ENCODE measurements at places on chromosomes 1 and 21. TPM values are rescaled to one million over a fixed set of nuclear protein-coding genes. Genes with fewer than 3 reads are reported as not detected.
A peak's percentile ranks its signal among the peaks of the same experiment; 100 is the strongest.

IKBKE gene
- total RNA-seq, result 5.0 TPM

LCE1D gene
- total RNA-seq, result not detected

- no peak overlapping the region for H3K27ac ChIP-seq
- no peak overlapping the region for H3K4me3 ChIP-seq
- H3K27me3 ChIP-seq, result no peaks in the 10 kb centered on the region
- H3K4me1 ChIP-seq, result no peaks in the 10 kb centered on the region
Observed at GRCh38 chr1:7536891-7537591, 234.1 kb upstream of the VAMP3 start.

KIAA0040 gene
- 9.2 TPM for total RNA-seq

DNA sequence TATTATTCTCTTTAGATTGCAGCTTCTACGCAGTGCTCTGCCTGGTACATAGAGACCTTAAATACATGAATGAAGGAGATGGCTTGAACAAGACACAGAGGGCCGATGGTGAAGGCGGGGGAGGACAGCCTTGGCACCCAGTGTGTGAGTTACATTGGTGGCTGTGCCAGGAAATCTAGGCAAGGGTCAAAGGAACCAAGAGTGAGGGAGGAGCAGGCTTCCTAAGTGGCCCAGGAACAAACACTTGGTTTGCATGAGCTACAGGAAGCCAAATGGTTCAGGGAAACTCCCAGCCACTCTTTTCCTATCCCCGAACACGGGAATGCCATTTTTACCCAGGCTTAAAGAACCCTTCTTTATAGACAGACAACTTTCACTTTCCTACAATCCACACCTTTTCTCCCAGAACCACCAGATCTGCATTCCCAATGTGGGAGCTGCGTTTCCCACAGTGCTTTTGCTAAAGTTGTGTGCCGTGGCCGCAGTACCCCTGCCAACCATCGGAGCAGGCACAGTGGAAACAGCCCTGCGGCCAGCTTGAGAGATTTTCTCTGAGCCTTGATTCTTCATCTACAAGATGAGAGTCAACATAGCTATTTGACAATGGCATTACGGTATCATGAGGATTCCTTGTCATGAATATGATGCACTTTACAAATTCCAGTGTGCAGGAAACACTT lies 3.5 kb upstream of the CLEC20A start:
- H3K4me1 ChIP-seq, result peaks cover 4% of the 10 kb centered on the region
- H3K27me3 ChIP-seq, result peaks cover 21% of the 10 kb centered on the region
- no peak overlapping the region for H3K27ac ChIP-seq
- H3K4me3 ChIP-seq, result no peak overlapping the region
- H3K36me3 ChIP-seq, result no peaks in the 10 kb centered on the region

DNA sequence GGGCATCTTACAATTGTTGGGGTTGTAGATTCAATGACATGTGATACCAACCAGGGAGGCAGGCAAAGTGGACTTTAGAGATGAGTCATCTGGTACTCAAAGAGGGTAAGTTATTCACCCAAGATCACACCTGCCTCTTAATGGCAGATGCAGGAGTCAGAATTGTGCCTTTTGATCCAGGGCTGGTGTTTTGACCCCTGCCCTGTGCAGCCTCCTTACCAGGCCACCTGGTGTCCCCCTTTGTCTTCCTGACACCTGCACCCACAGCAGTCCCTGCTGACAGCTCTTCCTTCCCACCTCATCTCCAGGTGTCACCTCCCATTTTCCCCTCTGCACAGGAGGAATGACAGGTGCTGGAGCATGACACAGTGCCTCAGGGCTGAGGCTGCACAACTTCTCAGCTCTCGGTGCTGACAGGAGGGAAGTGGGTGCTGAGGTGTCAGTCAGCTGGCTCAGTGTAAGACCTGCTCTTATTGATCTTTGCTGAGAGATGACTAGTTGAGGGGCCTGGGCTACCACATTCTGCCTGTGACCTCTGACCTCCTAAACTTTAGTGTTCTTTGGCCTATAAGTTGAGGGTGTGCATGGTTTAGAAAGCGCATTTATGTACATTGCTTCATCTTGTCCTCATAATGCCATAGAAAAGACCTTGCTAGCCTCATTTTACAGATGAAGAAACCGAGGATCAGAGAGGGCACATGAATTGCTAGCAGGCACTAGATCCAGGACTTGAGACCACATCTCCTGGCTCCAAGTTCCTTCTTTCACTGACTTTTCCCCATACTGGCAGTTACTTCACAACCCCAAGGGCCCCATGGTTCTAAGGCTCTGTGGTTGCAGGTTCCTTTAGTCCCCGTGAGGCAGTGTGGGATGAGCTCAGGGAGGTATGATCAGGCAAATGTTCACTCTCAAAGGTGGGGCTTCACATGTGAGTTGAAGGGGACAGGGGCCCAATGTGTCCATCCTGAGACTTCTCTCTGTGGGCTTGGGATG lies 31.3 kb downstream of the CACNA1E start:
- H3K36me3 ChIP-seq, result no peaks in the 10 kb centered on the region
- H3K27me3 ChIP-seq, result peaks cover 71% of the 10 kb centered on the region
- no peak overlapping the region for H3K4me3 ChIP-seq
- DNase-seq, result no peak
- no peak overlapping the region for H3K27ac ChIP-seq

GRCh38 chr1:194339471-194339870 lies 1153.1 kb upstream of the B3GALT2 start:
- H3K36me3 ChIP-seq, result no peaks in the 10 kb centered on the region
- H3K4me3 ChIP-seq, result no peak overlapping the region
- no peaks in the 10 kb centered on the region for H3K4me1 ChIP-seq
- no peak overlapping the region for H3K27ac ChIP-seq
- H3K27me3 ChIP-seq, result no peaks in the 10 kb centered on the region

GRCh38 chr1:121516234-121516967 lies 331.6 kb downstream of the SRGAP2C start:
- H3K4me1 ChIP-seq, result no peaks in the 10 kb centered on the region
- H3K4me3 ChIP-seq, result no peak overlapping the region
- H3K27me3 ChIP-seq, result no peaks in the 10 kb centered on the region
- H3K27ac ChIP-seq, result no peak overlapping the region
- H3K36me3 ChIP-seq, result no peaks in the 10 kb centered on the region

- peaks cover 73% of the 10 kb centered on the region for H3K27me3 ChIP-seq
- H3K4me3 ChIP-seq, result no peak overlapping the region
- H3K36me3 ChIP-seq, result no peaks in the 10 kb centered on the region
- DNase-seq, result no peak
Observed at GRCh38 chr1:39269791-39270342, 65.4 kb downstream of the MACF1 start.

DNA sequence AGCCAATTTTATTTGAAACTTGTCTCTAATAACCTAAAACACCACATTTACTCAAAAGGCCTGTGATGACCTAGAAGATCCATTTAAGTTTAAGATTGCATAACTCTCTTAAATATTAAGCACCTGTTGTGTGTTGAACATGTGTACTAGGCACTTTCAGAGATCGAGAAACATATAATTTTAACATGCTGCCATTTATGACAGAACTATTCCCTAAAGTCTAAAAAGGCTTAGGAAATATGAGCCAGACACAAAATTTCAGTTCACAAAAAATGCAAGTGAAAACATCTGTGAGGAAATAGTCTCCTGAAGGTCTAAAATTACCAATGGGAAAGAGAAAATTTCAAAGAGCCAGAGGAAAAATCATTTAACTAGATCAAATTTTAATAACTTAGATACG lies 37.7 kb downstream of the CEP170 start:
- H3K4me1 ChIP-seq, result no peaks in the 10 kb centered on the region
- no peak for DNase-seq
- no peak overlapping the region for H3K27ac ChIP-seq
- peaks cover 70% of the 10 kb centered on the region for H3K36me3 ChIP-seq
- H3K27me3 ChIP-seq, result no peaks in the 10 kb centered on the region

DNA sequence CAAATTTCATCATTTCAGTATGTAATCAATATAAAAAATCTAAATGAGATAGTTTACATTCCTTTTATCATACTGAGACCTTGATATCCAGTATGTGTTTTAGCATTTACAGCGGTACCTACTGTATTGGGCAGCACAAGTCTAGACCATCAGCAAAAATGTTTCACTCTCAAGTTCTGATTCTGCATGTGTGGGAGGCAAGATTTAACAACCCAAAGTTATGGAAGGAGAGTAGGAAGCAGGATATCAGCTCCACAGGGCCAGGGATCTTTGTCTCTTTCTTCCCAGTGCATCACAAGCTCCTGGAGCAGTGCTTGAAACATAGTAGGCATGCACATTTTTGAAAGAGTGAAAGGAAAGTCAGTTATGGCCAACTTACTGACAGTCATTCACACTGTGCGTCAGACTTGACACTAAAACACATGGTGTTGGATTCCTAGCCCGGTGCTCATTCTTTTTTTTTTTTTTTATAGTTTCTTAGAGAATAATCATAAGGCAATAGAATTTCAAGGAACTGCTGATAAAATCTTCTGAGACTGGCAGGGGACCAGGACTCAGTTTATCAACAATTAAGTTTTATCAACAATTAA lies 6.1 kb downstream of the TENT5C start:
- H3K27me3 ChIP-seq, result peaks cover 17% of the 10 kb centered on the region
- no peaks in the 10 kb centered on the region for H3K36me3 ChIP-seq
- DNase-seq, result peak; percentile 11
- H3K27ac ChIP-seq, result no peak overlapping the region
- peaks cover 13% of the 10 kb centered on the region for H3K4me1 ChIP-seq
- H3K4me3 ChIP-seq, result no peak overlapping the region

DNA sequence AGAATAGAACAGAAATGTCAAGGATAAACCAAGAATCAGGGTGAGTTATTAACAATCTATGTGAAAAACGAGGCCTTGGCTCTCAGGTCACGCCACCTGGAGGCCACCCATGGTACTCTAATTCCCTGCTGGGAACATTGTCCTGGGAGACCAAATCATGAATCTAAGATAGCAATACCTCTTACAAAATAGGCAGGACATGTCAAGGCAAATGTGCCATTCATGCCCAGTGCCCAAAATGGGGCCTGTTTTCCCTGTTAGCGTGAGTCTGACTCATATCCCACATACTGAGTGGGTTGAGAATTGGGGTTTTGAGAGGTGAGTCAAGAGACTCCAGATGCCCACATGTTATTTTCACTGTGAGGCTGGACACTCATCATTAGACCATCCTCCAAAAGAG lies 380.8 kb downstream of the HHIPL2 start:
- H3K4me1 ChIP-seq, result no peaks in the 10 kb centered on the region
- no peak overlapping the region for H3K4me3 ChIP-seq
- H3K36me3 ChIP-seq, result no peaks in the 10 kb centered on the region
- no peaks in the 10 kb centered on the region for H3K27me3 ChIP-seq
- peak; percentile 87 for DNase-seq

DNA sequence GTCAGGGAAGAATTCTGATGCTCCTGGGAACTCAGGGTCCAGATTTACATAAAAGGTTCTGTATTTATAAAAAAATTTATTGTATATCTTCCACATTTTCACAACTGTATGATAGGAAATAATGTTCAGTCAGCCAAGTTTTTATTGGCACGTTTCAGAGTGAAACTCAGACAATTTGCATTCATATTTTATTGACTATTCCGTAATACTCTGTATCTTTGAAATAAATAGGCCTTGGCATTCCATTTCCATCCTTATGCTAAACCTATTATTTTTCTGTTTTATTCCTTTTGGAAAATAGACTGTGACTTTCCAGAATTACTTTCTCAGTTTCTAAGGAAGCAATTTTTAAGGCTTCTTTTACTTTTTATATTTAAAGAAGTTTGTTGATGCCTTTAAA lies 329.0 kb downstream of the OLFM3 start:
- no peak overlapping the region for H3K4me3 ChIP-seq
- no peaks in the 10 kb centered on the region for H3K36me3 ChIP-seq
- no peaks in the 10 kb centered on the region for H3K4me1 ChIP-seq
- H3K27ac ChIP-seq, result no peak overlapping the region
- H3K27me3 ChIP-seq, result no peaks in the 10 kb centered on the region

KMO gene
- total RNA-seq, result not detected

CHIA gene
- total RNA-seq, result not detected

GRCh38 chr1:46300673-46301405 lies 2.6 kb downstream of the LRRC41 start:
- H3K27me3 ChIP-seq, result no peaks in the 10 kb centered on the region
- no peak for DNase-seq
- peak overlapping the region; percentile 100 for H3K27ac ChIP-seq
- H3K36me3 ChIP-seq, result peaks cover 25% of the 10 kb centered on the region
- H3K4me1 ChIP-seq, result no peaks in the 10 kb centered on the region

ILDR2 gene
- total RNA-seq, result 1.1 TPM

GRCh38 chr1:244680667-244681066 lies 27.7 kb downstream of the DESI2 start:
- no peak overlapping the region for H3K27ac ChIP-seq
- H3K4me3 ChIP-seq, result no peak overlapping the region
- H3K36me3 ChIP-seq, result peaks cover 9% of the 10 kb centered on the region

- H3K27me3 ChIP-seq, result no peaks in the 10 kb centered on the region
- H3K27ac ChIP-seq, result no peak overlapping the region
- no peak overlapping the region for H3K4me3 ChIP-seq
- no peaks in the 10 kb centered on the region for H3K4me1 ChIP-seq
Observed at GRCh38 chr1:85947186-85947585, 209.4 kb downstream of the COL24A1 start.

CELA3B gene
- not detected for total RNA-seq

GRCh38 chr1:192462616-192463015 lies 113.0 kb upstream of the RGS1 start:
- no peaks in the 10 kb centered on the region for H3K36me3 ChIP-seq
- no peak overlapping the region for H3K4me3 ChIP-seq
- DNase-seq, result no peak
- H3K4me1 ChIP-seq, result no peaks in the 10 kb centered on the region

DNA sequence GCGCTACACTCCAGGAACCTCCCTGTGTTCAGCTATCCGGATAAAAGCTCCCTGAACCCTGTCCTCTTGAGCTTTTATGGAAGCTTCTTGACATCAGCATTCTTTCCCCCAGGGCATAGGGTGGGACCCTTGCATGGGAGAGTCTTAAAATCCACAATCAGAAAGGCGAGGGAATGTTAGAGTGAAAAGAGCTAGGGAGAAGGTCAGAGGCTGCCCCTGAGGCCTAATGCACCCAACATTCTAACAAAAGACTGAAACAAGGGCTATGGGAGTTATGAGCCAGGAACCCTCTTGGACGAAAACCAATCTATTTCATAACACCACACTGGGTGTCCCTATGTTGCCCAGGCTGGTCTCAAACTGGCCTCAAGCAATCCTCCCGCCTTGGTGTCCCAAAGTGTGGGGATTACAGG lies 36.7 kb downstream of the NEK2 start:
- no peak overlapping the region for H3K27ac ChIP-seq
- no peak overlapping the region for H3K4me3 ChIP-seq
- no peaks in the 10 kb centered on the region for H3K27me3 ChIP-seq
- peak; percentile 18 for DNase-seq
- H3K4me1 ChIP-seq, result peaks cover 12% of the 10 kb centered on the region
- no peaks in the 10 kb centered on the region for H3K36me3 ChIP-seq

DNA sequence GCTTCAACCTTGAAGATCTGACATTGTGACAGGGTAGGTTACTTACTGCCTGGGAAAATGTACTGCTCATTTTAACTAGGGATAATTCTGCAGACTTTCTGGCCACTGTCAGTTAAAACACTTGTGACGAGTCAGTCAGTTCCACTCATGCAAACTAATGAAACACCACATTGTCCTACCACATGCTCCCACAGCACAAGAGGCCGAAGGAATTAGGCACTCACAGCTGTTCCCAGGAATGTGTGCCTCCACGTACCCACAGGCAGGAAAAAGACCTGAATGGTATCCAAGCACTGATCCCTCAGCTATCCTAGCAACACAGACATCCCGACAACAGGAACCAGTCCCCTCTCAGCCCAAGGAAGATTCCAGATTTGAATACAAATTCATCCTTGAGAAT lies 12.3 kb downstream of the BCAR3 start:
- H3K4me1 ChIP-seq, result peaks cover 56% of the 10 kb centered on the region
- DNase-seq, result no peak
- H3K36me3 ChIP-seq, result peaks cover 80% of the 10 kb centered on the region
- no peak overlapping the region for H3K4me3 ChIP-seq

- H3K36me3 ChIP-seq, result peaks cover 60% of the 10 kb centered on the region
- no peak overlapping the region for H3K27ac ChIP-seq
- no peak for DNase-seq
- no peaks in the 10 kb centered on the region for H3K27me3 ChIP-seq
- peaks cover 4% of the 10 kb centered on the region for H3K4me1 ChIP-seq
- H3K4me3 ChIP-seq, result no peak overlapping the region
Observed at GRCh38 chr1:171785766-171786165, 4.3 kb downstream of the METTL13 start.

TSACC gene
- not detected for total RNA-seq

Data from endodermal cell (in vitro differentiated cells).